ENCODE measurements at places on chromosomes 5 and 9.

GRCh38 chr9:36245906-36246305 is 12.3 kb downstream of the GNE start:
- DNase-seq = no peak

DNA sequence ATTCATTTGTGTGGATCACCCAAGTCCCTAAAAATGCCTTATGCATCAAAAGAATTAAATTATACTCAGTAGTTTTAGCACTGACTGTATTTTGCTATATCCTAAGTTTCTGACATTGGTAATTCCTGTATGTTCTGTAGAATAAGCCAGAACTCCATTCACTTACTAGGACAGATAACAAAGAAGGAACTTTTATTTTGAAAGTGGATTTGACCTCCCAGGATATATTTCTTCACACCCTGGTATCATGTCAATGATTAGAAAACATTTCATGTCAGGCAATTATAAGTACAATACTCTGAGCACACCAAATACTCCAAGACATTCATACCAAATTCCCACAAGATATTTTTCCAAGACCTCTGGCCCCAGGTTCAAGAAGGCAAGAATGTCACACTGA is 28.7 kb upstream of the MYOT start:
- DNase-seq = no peak

DNA sequence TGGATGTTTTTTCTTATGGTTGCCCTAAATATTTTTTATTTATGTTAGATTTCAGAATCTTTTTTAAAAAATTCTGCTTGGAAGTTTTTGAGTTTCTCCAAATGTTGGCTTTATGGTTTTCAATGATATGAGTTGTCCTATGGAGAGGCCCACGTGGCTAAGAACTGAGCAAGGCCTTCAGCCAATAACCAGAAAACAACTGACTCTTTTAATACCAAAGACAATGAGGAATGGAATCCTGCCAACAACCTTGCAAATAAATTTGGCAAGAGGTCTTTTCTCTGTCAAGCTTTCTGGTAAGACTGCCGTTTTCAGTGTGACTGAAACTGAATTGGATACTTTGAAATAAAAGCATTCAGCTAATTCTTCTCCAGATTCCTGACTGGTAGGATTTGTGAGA is 1740.1 kb upstream of the WWC1 start:
- no peak for DNase-seq

GRCh38 chr9:20200581-20200980 is 411.7 kb upstream of the SLC24A2 start:
- no peak for DNase-seq

DNA sequence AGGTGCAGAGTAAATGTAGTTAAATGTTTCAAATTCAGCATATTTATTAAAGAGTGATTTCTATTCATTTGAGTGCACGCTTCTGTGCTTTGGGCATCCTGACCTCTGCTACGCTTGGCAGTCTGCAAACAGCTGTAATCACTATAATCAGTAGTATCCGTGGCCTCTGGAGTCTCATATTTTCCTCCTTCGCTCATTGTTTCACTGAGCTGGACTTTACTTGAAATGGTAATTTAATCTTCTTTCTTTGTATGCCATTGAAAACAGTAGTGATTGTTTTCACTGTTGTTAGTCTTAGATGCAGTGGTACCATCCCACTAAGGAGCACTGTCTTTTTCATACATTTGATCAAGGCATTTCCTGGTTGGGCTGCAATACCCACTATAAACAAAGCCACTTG is 43.5 kb upstream of the CAVIN4 start:
- no peak for DNase-seq

DNA sequence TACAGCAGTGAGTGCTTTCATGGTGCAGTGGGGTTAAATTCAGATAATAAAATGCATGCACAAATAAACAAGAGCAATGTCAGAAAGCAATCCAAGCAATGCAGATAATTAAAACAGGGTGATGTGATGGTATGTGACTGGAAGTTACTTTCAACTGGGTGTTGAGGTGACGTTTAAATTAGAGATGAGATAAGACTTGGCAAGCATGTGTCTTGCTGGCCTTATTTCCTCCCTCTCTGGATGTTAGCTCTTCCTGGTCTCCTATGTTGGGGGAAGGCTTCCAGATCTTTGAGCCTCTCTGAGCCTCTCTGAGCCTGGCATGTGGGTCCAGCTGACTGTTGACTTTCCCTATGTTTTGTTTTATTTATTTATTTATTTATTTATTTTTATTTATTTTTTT is 54.4 kb downstream of the DOCK2 start:
- DNase-seq = no peak

DNA sequence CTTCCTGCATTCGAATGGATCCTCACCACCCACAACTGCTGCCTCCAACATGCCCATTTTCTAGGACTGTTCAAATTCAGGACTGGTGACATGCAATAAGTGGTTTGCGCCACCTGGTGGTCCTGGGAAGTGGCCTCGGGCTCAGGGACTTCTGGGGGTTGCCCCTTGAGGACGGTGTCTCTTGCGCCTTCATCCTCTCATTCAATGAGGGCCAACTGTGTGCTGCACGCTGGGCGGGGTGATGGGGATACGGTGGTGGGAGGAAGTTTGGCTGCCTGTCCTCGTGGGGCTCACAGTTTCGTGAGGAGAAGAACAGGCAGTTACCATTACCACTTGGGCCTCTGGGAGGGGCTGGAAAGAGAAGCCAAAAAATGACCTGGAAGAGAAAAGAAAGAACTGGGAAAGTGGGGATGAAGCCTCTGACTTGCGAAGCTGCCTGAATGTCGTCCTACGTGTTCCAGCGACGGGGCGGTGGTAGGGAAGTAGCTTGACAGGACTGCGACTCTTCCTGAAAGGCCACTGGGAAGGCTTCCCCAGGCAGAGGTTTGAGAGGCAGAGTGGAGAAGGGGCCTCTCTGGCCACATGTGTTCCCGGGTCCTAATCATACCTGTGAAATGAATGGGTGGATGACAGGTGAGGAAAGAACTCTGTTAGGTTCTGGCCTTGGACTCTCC is 49.0 kb downstream of the PSD2 start:
- peak; percentile 73 for DNase-seq
